IMR-90 (cell line): ENCODE measurements at places on chromosomes 3 and 15. TPM values are rescaled to one million over a fixed set of nuclear protein-coding genes. Genes with fewer than 3 reads are reported as not detected.

Gene DNAJB8
- total RNA-seq: not detected in 2 replicates

Gene ELL3
- 1.6 and 1.7 TPM in 2 replicates for total RNA-seq

Gene HTR3D
- not detected in 2 replicates for total RNA-seq

Gene TFG
- 47.7 and 69.7 TPM in 2 replicates for total RNA-seq

Gene SERF2
- 157 and 526 TPM in 2 replicates for total RNA-seq

Gene NLGN1
- 11.1 and 12.5 TPM in 2 replicates for total RNA-seq

Gene MUC20
- not detected in 2 replicates for total RNA-seq

Gene CSPG5
- under 0.01 TPM in 2 replicates for total RNA-seq

Gene LRRIQ4
- total RNA-seq: not detected in 2 replicates

Gene TRPM1
- total RNA-seq: 0.28 TPM in 1 of 2 replicates, not detected in the other

Gene CASR
- not detected in 2 replicates for total RNA-seq

DNA sequence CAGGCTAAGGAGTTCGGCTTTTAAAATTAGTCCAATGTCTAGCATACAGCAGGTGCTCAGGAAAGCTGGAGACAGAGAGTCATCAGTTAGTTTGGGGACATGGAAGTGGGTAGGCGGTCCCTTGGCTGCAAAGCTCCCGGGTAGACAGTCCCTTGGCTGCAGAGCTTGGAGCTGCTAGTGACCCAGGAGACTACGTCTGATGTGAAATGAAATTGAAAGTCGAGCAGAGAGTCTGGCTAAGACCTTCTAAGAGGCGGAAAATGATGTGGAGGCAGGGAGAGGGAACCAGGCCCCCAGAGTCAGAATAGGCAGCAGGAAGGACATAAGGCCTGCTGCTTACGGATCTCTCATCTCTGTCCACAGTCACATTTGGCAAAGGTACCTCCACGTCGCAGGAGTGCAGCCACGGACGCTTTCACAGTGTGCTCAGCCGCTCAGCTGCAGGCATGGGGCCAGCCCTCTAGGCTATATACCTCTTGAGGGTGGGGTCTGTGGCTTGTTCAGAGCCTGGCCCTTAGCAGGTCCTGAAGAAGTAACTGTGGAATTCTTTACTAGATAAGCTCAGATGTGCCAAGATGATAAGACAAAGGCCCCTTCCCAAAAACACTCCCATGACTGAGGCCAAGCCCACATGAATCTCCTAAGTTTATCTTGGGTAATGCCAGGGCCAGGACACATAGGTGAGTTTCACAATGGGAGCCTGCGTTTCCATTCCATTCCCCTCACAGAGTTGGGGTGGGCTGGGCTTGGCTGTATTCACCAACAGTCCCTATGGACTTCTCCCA is 131.7 kb downstream of the XXYLT1 start:
- DNase-seq: no peak

DNA sequence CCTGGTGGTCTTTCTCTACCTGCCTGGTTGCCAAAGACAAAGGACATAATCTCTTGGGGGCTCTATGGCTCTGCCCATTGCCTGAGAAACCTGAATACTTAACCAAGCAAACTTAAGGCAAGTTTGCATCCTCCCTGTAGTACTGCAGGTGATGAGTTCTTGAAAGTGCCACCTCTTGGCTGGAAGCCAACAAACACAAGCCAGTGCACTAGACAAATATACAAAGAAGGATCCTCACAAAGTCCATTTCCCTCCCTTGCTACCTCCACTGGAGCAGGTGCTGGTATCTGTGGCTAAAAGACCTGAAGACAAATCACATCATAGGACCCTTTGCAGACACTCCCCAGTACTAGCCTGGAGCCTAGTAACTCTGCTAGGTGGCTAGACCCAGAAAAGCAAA is 772.3 kb downstream of the SI start:
- no peak for DNase-seq

GRCh38 chr3:144165482-144165881 is 193.9 kb downstream of the DIPK2A start:
- no peak for DNase-seq

- DNase-seq: peak; percentile 65
Observed at GRCh38 chr15:64681424-64682024, 93.9 kb downstream of the RBPMS2 start.

DNA sequence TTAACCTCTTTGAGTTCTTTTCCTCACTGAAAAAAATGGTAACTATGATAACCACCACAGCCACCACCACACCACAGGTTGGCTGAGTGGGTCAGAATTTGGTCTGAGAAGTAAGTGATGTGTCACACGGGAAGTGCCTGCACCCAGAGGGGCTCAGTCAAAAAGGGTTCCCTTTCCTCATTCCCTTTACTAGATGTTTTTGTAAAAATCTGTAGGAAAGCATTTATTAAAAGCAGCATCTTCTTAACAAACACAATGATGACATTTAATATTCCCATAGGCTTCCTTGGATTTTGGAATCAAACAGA is 23.2 kb downstream of the CFAP92 start:
- DNase-seq: no peak

- DNase-seq: no peak
Observed at GRCh38 chr3:32422943-32423342, 31.3 kb downstream of the CMTM7 start.

- no peak for DNase-seq
Observed at GRCh38 chr3:183980403-183980802, 37.3 kb downstream of the ABCC5 start.

GRCh38 chr3:74000725-74001124 is 376.0 kb upstream of the PDZRN3 start:
- DNase-seq: no peak

GRCh38 chr3:31924610-31925270 is 56.3 kb downstream of the OSBPL10 start:
- no peak for DNase-seq

DNA sequence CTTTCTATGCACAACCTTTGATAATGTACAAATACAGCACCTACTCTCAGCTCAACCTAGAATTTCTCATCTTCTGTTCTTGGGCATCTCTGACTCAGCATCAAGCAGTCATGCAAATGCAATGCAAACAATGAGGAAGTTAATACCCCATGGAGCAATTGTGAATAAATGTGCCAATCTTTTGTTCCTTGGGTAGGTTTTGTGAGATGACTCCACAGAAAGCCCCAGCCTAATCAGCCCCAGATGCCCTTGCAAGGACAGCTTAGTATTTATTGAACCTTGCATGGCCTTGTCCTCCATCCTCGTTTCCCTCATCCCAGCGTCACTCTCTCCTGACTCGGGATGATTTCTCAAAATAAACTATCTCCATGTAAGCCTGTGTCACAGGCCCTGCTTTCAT is 494.7 kb upstream of the NECTIN3 start:
- peak; percentile 92 for DNase-seq

DNA sequence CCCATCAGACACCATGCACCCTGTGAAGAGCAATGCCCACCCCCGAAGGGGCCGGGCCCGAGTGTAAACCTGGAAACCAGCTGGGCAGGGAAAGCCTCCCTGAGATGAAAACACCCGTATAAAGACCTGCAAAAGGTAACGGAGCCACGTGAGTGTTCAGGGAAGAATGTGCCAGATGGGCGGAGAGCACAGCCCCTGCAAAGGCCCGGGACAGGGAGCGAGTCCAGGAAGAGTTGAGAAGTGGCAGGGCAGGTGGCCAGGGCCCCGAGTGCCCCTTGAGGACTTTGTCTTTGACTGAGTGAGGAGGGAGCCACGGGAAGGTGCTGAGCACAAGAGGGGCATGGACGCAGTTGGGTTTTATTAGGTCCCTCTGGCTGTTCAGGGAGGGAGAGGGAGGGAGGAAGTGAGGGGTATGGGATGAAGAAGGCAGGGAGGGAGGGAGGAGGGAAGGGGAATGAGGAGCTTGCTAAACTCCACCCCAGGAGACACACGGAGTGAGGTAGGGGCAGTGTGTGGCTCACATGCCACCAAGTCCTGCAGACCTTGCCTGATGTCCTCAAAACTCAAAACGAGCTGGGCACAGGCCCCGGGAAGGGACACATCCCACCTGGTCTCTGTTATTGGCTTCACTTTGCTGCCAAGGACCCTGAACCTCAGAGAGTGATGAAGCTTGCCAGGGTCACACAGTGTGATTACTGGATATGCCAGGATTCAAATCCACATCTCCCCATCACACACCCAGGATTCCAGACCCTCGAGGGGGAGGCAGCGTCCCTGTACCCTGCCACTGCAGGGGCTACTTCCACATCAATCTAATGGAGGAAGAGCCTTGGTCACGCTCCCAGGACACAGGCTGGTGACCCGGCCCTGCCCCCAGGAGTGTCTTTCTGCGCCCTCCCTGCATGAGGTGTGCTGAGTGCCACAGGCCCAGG is 49.1 kb upstream of the IQSEC1 start:
- no peak for DNase-seq

DNA sequence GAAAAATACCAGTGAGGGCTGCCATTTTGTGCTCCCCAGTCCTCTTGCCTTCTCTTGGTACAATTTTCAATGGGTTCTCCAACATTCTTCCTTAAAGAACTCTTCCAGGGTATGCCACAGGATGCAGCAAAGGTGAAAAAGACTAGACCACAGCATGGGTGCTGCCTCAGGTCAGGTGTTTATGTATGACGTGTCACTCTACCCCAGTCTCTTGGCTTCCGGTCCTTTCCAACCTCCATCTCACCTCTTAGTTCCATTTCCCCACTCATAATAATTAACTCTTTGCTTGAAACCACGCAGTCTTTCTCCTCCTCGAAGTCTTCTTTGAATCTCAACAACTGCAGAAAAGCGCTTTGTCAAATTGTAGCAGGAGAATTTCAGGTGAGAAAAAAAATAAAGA is 104.7 kb upstream of the TBC1D5 start:
- DNase-seq: no peak

DNA sequence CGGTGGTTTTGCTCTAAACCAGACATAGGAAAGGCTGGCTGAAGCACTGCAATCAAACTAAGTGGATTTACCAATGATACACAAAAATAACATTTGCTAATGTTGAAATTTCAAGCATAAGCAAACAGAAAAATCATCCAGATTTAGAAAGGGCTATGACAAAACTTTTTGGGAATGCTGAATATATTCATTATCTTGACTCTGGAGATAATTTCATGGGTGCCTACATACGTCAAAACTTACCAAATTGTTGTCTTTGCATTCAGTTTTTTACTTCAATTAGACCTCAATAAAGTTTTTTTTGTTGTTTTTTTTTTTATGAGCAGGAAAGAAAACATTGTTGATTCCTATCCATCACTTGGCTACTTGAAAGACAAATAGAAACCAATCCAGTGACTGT is 140.8 kb downstream of the NR2E3 start:
- DNase-seq: peak; percentile 40

- no peak for DNase-seq
Observed at GRCh38 chr15:97598353-97598798, 362.1 kb upstream of the ARRDC4 start.

DNA sequence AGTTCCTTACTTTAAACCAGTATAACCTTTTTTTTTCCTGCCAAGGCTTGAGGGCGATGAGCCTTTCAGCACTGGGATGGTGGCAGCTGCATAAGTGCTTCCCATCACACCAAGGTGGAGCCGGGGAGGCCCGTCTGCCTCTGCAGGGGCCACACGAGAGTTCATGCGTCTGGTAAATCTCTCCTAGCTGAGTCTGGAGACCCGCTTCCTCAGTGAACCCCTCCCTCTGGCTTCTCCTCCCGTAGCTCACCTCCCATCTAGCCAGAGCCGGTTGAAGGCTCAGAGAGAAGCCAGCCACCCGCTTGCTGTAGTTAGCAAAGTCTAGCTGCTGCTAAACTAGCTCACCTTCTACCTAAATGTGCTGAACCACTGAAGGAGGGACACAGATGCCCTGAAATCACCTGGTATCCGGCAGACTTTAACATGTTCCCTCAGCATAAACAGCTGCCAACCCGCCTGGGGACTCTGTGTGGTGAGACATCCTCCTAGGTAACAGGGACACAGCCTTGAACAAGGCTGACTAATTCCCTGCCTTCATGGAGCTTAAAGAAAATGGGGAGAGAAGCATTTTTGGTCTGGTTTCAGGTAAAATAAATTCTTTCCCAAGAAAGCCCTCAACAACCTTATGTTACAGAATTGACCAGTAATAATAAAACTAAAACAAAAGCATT is 42.9 kb downstream of the RLBP1 start:
- no peak for DNase-seq

DNA sequence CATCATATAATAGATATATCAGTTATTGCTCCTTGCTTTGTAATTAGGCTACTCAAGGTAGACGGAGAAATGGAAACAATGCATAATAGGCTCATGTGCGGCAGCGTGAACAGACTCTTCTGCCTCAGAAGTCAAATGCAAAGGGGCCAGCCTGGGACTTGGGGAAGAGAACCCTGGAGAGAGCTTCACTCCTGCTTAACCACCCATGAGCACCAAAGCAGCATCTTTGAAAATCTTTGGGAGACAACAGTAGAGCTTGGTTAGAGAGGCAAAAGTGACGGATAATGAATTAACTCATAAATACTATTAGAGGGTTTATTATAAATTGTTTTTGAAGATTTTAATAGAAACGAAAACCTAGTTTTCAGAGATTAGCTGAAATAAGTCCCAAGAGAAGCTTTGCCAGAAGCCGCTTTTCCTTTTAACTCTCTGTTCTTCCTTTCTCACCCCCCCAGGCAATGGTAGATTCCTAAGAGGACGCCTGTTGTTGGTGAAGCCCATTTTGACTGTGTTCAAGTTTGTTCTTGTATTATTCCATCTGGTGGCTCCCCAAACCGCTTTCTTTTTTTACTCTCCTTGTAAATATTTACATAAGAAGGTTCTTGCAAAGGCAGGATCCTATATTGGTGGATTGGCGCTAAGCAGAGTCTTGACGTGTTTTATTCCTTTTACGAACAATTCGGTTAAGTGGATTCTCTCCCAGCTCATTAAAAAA is 196.0 kb upstream of the TPRG1 start:
- DNase-seq: peak; percentile 9

DNA sequence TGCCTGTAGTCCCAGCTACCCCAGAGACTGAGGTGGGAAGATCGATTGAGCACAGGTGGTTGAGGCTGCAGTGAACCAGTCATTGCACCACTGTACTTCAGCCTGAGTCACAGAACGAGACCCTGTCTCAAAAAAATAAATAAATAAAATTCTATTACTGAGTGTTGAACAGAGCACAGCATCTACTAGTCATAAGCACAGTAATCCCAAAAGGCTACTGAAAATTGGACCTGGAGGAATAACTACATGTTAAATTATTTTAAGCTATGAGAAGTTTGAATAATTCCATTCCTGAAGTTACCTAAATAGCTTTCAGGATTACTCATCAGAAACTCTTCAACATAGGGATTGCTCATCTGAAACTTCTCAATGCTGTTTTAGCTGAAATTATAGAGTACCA is 43.4 kb downstream of the ARMC8 start:
- peak; percentile 69 for DNase-seq

DNA sequence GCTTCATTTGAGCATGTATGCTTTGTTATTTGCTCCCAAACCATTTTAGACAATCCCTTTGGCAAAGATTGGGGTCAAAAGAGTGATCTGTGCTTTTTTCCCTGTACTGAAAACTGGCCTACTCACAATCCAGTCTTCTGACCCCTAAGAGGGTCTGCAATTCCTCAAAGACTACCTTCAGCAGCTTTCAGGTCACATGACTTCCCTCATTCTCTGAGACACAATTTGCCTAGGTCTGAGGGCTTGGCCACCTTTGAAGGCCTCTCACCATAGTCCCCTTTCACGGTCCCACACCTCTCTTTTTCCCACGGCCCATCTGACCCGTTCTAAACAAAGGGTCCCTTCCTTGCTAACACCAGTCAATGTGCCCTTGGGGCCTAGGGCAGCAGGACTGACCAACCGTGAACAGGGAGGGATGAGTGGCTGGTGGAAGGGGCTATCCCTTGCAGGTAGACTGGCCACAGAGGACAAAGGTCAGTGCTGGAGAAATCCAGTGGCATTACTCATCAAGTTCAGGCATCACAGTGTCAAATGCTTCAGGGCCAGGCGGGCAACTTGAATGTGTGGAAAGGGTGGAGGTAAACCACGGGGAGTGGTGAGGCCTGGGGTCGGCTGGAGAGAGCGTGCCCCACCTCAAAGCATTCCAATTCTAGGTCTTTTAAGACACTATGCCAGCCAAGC is 10.8 kb downstream of the RASL12 start:
- DNase-seq: peak; percentile 31

- DNase-seq: no peak
Observed at GRCh38 chr3:144275005-144275404, 303.4 kb downstream of the DIPK2A start.
